NCI-H1092 treated with DMSO at 0.1 percent for 48 hours (cell line): ENCODE measurements at places on chromosomes 4 and X.

GRCh38 chr4:101651778-101652177, 138.8 kb upstream of the BANK1 start:
- DNase-seq: peak; percentile 3

- no peak for DNase-seq
Measured at GRCh38 chr4:113905301-113905700, 74.1 kb downstream of the ARSJ start.

GRCh38 chr4:147050356-147050765, 104.7 kb upstream of the TTC29 start:
- no peak for DNase-seq

DNA sequence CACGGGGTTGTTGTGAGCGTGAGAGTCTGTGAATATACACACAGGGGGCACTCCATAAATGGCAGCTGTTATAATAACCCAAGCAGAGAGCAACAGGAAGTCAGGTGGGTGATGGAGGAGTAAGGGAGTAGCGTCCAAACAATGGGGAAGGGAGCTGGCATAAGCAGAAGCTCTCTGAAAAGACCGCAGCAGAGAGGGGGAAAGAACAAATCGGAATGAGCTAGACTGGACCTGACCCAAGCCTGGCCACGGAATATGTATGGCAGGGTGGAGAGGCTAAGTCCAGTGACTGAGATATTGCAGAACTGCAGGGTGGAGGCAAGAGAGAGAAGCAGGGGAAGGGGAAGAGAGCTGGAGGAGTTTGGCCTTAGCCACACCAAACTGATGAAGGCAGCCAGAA, 6.5 kb upstream of the GJB1 start:
- peak; percentile 84 for DNase-seq

- DNase-seq: peak; percentile 35
Measured at GRCh38 chrX:103608306-103608963, 672 bp downstream of the TCEAL3 start.

DNA sequence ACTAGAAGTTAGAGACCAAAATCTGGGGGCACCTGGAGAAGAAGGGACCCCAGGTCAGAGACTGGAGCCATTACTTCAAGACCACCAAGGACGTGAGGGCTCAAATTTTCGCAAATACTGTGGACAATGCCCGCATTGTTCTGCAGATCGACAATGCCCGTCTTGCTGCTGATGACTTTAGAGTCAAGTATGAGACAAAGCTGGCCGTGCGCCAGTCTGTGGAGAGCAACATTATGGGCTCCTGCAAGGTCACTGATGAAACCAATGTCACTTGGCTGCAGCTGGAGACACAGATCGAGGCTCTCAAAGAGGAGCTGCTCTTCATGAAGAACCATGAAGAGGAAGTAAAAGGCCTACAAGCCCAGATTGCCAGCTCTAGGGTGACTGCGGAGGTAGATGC, 101.2 kb downstream of the NCAPG start:
- no peak for DNase-seq

GRCh38 chr4:931960-932712, at the start of the genes GAK and TMEM175:
TSS of gene GAK (minus strand) at chr4:932316. CDS start at chr4:932187, 129 bp downstream.
TSS of gene TMEM175 (plus strand) at chr4:932460. CDS start at chr4:947740, 15,280 bp downstream.
- peak; percentile 91 for DNase-seq

GRCh38 chrX:21004835-21005234, 369.4 kb upstream of the CNKSR2 start:
- DNase-seq: no peak

- DNase-seq: no peak
Measured at GRCh38 chr4:52995360-52996030, 133.4 kb downstream of the RASL11B start.

GRCh38 chrX:81957900-81958545, 756.1 kb downstream of the SH3BGRL start:
- DNase-seq: peak; percentile 1

- no peak for DNase-seq
Measured at GRCh38 chr4:170420255-170420693, 330.5 kb upstream of the AADAT start.

GRCh38 chrX:51440365-51440764, 56.0 kb downstream of the NUDT11 start:
- no peak for DNase-seq

GRCh38 chrX:154298312-154298711, 2.7 kb downstream of the TKTL1 start:
- DNase-seq: no peak

GRCh38 chr4:119034276-119035008, 101.2 kb upstream of the MYOZ2 start:
- DNase-seq: no peak

- DNase-seq: no peak
Measured at GRCh38 chr4:22471419-22471818, 44.4 kb downstream of the ADGRA3 start.

DNA sequence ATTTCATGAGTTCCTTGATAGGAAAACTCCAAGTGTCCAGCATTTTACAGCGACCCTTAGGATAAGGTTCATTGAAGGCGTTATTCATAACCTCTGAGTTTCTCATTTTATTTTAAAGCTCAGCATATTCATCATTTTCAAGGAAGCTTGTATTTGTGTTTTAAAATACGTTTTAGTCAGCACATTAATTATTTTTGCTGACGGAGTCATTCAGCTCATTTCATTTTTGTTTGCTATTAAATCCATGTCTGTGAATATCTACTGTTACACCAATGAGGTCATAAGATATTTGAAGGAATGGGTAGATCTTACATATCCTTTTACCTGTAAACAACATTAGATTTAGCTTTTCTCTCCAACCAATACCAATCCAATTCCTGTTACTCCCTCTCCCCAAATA, 1766.3 kb upstream of the PCDH10 start:
- DNase-seq: no peak

- no peak for DNase-seq
Measured at GRCh38 chr4:111066887-111067286, 444.0 kb upstream of the PITX2 start.

DNA sequence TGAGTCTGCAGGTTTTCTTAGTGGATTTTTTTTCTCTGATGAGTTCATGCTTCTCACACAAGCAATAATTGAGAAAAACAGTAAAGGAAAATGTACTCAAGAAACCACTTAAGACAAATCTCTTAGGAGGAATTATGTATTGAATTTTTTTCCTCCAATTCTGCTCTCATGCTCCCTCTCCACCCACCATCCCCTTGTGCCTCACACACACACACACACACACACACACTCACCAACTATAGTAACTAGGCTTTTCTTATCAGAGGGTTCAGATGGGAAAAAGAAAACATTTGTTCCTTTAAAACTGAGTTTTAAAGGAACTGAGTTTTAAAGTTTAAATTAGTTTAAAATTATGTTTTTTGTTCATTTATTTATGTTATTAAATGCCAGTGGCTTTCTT, 47.0 kb upstream of the ANXA10 start:
- DNase-seq: no peak

GRCh38 chr4:38177641-38178391, 217.6 kb downstream of the PTTG2 start:
- peak; percentile 35 for DNase-seq

- DNase-seq: no peak
Measured at GRCh38 chr4:121183989-121184388, 19.9 kb upstream of the TNIP3 start.
